Choroid plexus epithelial cell (primary cell): ENCODE measurements at places on chromosomes 2 and 18.

- DNase-seq, result no peak
Measured at GRCh38 chr2:109311771-109312170, 182.8 kb downstream of the SH3RF3 start.

GRCh38 chr2:151410485-151410834 is 758 bp downstream of the RIF1 start:
- peak; percentile 21 for DNase-seq

GRCh38 chr18:57205641-57206040 is 58.8 kb downstream of the BOD1L2 start:
- DNase-seq, result no peak

DNA sequence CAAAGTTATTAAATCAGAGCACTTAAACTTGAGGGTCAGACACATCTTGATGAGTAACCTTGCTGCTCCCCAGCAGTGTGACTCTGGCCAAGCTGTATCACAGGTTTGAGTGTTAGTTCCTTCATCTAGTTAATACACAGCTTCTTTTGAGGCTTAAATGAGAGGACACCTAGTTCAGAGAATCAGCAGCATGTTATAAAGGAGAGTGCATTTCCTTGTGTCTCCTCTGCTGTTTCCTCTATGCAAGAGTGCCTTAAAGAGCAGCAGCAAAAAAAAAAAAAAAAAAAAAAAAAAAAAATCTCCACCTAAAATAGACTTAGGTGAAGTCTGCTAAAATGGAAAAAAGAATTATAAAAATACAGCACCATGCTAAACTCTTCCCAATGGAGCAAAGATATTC is 261.9 kb downstream of the TCF4 start:
- DNase-seq, result no peak

- no peak for DNase-seq
Measured at GRCh38 chr18:2610549-2610948, 39.2 kb downstream of the NDC80 start.

GRCh38 chr2:10256515-10257031 is 46.1 kb upstream of the HPCAL1 start:
- DNase-seq, result no peak

DNA sequence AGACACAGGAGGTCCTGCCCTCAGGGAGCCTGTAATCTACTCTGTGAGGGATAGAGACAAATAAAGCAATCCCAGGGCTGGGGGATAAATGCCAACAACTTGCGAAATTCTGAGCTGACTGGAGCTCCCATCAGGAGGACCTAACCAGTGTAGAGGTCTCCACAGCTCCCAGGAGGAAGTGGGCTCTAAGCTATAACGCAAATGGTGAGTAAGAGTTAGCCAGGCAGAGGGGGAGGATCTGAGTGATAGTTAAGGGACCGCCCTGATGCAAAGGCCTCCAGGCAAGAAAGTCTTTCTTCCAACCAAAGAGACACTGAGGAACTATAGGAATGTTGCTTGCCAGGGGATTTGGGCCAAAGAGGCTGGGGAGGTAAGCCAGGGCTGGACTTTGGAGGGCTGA is 16.0 kb upstream of the ZNF532 start:
- DNase-seq, result peak; percentile 39
